ENCODE measurements at places on chromosomes 5 and 9.

GRCh38 chr9:100227636-100228035 lies 125.1 kb downstream of the TEX10 start:
- DNase-seq, result no peak

GRCh38 chr9:85713897-85714296 lies 27.9 kb downstream of the AGTPBP1 start:
- DNase-seq, result no peak

DNA sequence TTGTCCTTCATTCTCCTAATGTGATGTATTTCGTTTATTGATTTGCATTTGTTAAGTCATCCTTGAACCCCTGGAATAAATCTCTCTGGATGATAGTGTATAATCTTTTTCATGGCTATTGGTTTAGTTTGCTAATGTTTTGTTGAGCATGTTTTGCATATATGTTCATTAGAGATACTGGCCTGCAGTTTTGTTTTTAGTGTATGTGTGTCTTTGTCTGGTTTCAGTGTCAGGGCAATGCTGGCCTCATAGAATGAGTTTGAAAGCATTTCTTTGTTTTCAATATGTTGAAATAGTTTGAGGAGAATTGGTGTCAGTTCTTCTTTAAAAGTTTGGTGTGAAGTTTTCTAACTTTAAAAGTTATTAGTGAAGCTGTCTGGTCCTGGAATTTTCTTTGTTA lies 149.6 kb upstream of the ATP10B start:
- no peak for DNase-seq

DNA sequence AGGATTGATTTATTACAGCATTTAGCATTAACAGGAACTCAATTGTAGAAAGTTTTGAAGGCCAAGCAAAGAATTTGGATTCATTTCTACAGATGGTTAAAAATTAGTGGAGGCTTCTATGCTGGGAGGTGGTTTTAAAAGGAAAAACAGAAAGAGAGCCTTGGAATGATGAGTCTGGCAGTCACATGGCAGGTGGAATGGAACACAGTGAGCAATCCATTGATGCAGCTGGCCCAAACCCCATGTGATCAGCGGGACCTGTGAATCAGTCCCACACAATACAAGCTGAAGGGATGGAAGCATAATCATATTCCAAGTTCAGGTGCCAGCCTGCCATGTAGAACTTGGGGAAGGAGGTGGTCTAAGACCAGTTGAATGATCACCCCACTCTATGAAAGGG lies 147.9 kb downstream of the PIP5K1B start:
- no peak for DNase-seq

GRCh38 chr5:109951348-109951747 lies 261.6 kb downstream of the MAN2A1 start:
- no peak for DNase-seq

DNA sequence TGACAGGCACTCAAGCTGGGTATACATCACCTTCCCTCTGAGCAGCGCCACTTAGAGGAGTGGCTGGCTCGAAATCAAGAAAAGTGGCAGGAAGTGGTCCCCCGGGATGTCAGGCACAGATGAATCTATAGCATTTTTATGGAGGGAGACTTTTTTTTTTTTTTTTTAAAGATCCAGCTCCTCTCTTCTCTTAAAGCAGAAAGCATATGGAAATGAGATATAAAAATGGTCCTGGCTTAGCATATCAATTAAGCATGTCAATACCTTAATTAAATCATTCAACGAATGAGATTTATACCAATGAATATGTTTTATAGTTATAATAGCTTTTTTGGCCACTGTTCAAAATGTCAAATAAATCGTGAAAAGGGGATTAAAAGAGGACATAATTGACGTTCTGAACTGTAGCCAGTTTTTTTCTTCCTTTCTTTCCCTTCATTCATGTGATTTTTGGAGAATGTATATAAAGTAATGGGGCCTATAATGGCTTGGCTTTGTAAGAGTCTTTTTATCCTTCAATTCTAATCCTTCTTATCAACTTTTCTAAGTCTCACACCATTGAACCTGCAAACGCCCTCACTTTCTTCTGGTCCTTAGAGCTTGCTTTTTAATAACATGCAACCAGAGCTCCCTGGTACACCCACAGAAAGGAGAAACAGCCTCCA lies 319.2 kb upstream of the PANK3 start:
- no peak for DNase-seq
